ENCODE measurements at places on chromosomes 11 and 22.

DNA sequence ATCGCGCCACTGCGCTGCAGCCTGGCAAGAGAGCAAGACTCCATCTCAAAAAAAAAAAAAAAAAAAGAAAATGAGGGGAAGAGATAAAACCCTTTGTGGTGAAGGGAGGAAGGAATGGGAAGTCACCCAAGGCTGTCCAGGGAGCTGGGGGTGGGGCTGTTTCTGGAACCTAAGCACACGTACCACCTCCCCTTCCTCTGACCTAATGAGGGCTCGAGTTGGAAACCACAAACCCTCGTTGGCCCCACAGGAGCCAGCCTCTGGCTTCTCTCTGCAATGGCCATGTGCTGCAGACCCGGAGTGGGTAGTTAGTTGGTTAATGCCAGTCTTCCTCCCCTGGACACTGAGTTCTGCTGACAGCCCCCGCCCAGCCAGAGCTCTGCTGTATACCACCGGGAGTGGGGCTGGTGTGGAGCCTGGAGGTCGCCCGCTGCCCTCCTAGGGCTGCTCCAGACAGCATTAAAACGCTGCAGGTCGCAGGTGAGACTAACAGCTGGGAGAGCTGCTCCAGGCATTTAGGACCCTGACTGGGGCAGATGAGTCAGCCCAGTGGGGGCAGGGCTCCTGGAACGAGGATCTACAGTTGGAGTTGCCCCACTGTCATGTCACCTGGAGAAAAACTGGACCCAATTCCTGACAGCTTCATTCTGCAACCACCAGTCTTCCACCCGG lies at the start of gene LGALS12:
Gene LGALS12, plus strand, starts transcription at position 228 of the 672 bp plus-strand sequence. Its CDS starts 375 bp downstream, at position 603.
- no peak for DNase-seq

DNA sequence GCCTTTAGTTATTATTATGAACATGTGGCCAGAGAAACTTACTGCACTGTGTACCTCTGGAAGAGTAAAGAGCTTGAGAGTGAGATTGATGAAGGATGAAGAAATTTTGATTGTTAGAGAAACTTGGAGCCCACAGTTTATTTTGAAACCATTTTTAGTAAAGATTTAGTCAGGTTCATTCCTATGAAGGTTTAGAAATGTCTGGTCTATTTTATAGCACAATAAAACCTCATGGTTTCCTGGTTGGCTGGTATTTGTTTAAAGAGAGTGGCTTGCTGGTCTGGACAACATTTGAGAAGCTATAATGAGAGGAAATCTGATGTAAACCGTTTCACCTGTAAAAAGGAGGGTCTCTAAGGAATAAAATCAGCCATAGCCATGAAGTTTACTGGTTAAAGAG lies 8.8 kb upstream of the PDE3B start:
- DNase-seq: no peak

DNA sequence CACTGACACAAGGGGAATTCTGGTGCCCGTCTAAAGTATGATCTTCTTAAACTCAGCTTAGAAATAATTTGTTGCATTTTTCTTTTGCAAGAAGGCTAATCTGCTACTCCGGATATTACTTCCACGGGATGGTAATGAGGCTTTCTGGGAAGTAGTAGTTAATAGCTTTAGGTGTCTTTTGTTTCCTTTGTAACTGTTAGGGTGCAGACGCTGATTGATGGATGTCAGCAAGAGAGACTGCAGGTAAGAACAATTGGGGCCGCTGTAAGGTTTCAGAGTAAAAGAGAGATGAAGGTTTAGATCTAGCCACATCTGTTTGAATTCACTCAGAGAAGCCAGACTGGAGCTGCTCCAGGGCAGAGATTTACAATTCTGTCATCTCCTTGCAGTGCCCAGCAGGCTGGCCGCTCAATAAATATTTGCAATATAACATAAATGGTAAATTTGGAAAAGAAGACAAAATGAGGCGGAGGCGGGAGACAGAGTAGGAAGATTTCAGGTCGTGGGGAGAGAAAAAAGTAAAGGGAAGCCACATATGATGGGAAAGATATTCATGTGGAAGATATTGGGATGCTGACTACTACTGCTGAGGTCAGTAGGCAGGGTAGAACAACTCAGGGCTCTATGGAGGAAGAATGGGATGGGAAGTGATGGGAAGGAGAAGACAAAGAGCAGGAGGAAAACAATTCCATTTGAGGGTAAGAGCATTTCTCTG lies 320.5 kb downstream of the AASDHPPT start:
- no peak for DNase-seq

- DNase-seq: no peak
Observed at GRCh38 chr11:91220476-91221202, 997.8 kb upstream of the CHORDC1 start.

DNA sequence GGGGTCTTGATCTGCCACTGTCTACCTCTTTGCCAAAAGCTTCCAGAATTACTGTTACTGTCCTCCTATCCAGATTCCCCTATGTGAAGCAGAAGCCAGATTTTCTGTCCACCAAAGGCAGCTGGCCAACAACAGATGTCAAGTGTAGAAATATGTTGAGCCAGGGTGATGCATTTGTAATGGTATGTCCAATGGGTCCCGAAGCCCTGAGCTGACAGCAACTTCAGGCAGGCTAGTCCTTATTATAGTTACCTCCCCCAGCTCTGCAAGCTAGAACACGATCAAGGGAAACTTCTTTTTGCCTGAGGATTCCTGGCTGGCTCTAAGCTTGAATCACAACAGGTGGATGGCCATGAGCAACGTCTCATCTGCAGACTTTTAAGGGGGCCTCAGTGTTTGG lies 10.2 kb downstream of the PAMR1 start:
- no peak for DNase-seq

GRCh38 chr11:130215531-130216220 lies 56.1 kb downstream of the ST14 start:
- DNase-seq: no peak

DNA sequence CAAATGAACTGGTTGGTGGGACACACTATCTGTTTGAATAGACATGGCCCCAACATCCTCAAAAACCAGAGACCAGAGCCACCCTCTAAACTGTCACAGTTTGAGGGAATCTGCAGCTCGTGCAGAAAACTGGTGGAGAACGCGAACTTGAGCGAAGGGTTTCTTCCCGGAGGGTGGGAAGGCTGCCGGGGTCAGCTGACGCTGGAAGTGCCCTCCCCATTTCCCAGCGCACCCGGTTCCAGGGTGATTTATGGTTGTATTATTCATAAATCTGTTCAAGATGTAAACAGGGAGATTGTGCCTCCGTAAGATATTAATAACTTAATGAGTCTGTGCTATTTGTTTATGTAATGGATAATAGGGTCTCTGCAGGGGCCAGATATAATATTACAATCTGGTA lies 1396.7 kb downstream of the BRD1 start:
- DNase-seq: no peak

- DNase-seq: no peak
Observed at GRCh38 chr11:121961321-121961801, 154.7 kb downstream of the BLID start.

- peak; percentile 99 for DNase-seq
Observed at GRCh38 chr22:41832553-41833368, at the start of gene SREBF2. Gene SREBF2 (plus strand): TSS chr22:41833105. CDS start chr22:41833271, 166 bp downstream.

DNA sequence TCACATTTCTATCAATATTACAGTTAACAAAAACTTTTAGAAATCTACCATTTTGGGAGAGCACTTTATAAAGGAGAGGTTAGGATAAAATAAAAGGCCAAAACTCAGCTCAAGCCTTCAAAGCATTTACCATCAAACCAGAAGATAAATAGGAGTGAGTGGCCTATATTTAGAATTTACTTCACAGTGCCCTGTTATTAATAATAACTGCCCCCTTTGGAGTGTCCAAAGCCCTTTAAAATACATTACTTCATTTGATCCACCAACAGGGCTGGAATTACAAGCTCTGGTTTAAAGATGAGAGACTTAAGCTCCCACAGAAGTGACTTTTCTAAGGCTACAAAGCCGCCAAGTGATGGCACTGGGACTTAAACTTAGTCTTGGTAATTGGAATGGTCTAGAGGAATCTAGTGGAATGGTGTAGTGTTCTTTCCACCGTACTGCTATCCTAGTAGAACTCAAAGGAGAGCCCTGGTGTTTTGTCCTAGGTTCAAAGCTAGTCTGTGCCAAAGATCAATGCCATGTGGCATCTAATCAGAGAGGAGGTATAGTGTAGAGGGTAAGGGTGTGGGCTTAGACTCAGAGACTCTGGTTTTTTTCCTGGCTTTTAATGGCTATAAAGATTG lies 21.2 kb upstream of the MTMR3 start:
- DNase-seq: no peak

GRCh38 chr11:81286550-81286949 lies 1447.1 kb downstream of the FAM181B start:
- DNase-seq: no peak

DNA sequence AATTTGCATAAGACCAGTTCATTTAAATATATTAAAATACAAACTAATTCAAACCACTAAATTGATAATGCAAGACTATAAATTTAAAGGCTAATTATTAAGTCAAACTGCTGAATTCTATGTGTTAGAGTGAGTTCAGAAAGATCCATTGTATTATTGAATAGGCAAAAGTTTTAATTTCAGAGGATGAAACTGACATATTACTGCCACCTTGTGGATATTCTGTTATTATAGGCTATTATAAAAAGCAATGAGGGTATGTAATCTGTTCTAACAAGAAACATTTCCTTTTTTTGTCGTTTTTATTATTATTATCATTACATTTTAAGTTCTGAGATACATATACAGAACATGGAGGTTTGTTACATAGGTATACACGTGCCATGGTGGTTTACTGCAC lies 20.9 kb upstream of the NAALAD2 start:
- DNase-seq: no peak

DNA sequence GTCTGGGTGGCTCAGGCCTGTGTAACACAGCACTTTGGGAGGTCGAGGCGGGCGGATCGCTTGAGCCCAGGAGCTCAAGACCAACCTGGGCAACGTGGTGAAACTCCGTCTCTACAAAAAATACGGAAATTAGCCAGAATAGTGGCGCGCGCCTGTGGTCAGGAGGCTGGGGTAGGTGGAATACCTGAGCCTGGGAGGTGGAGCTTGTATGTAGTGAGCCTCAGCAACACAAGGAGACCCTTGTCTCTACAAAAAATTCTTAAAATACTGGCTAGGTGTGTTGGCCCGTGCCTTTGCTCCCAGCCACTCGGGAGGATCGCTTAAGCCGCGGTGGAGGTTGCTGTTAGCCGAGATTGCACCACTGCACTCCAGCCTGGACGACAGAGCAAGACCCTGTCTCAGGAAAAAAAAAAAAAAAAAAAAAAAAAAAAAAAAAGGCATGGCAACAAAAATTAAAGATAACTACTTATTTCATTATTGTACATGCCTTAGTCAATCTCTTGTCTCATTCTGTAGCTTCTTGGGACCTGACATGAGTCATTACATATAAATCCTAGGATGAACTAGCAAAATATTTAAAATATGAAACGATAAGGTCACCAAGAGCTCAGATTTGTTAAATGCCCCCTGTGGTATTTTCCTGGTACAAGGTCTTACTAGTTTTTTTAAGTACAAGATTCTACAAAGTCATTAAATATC lies 1.1 kb downstream of the TAF1D start:
- peak; percentile 41 for DNase-seq

- no peak for DNase-seq
Observed at GRCh38 chr11:34446386-34446785, 7.7 kb downstream of the CAT start.

GRCh38 chr11:118084247-118084646 lies 2.5 kb downstream of the SMIM35 start:
- no peak for DNase-seq

GRCh38 chr11:57203359-57203758 lies 21.6 kb downstream of the LRRC55 start:
- DNase-seq: no peak

- no peak for DNase-seq
Observed at GRCh38 chr11:70948855-70949531, 303.4 kb downstream of the SHANK2 start.

GRCh38 chr22:44132724-44133123 lies 48.0 kb upstream of the PARVG start:
- DNase-seq: no peak

GRCh38 chr11:77397631-77398030 lies 76.3 kb downstream of the PAK1 start:
- DNase-seq: no peak

DNA sequence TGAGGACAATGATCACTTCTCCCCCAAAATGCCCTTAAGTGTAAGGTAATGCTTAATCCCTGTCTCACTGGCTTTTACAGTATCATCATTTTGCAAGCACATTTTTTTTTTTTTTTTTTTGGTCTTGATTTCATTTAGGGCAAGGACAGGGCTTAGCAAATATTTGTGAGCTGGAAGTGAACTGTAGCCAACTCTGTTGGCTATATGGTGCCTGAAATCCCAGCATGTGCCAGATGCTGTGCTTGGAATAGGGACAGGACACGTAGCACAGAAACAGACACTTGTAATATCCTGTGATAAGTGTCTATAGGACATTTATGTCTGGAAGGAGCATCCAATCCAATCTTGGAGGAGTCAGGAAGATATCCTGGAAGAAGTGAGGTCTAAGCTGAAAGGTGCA lies 198.3 kb downstream of the NAV2 start:
- no peak for DNase-seq

- DNase-seq: no peak
Observed at GRCh38 chr22:47146391-47146790, 383.9 kb downstream of the TBC1D22A start.

GRCh38 chr22:35226958-35227647 lies 30.2 kb upstream of the HMGXB4 start:
- DNase-seq: no peak

DNA sequence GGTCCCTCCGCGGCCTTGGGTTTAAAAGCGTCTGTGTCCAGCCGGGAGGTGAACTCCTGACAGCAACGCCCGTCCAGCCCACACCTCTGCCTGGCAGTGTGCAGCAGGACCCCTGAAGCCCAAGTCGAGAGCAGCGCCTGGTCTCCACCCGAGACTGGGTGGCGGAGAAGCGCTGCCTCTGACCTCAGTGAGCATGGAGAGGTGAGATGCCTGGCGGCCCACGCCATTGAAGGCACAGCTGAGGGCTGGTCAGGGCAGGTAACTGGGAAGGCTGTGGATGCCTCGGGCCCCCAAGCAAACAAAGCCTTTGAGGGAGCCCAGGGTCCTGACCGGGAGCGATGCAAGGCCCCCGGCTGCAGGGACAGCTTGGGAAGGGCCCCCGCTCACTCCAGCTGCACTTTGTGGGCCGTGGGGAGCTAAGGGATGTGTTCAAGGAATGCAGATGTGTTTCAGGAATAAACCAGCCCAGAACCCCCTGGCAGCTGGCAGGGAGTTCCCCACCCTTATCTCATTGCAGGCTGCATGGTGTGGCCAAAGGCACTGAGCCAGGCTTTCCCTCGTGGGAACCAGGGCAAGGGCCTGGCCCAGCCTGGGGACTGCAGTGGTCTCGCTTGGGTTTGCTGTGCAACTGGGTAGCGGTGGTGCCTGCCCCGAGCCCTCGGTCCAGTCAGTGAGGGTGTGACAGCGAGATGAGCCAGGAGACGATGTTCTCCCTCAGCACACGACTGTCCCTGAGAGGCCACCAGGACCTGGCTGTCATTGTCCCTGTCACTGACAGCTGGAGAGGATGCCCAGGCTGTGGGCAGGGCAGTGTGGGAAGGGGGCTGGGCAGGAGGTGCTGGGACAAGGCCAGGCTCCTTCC lies 92.5 kb downstream of the WNT7B start:
- DNase-seq: no peak

- DNase-seq: no peak
Observed at GRCh38 chr11:76624500-76625379, 45.8 kb downstream of the LRRC32 start.

- DNase-seq: no peak
Observed at GRCh38 chr22:20536590-20537324, 29.3 kb downstream of the MED15 start.

GRCh38 chr11:12235553-12235946 lies 125.2 kb downstream of the MICAL2 start:
- DNase-seq: no peak

GRCh38 chr11:2834503-2835273 lies 50.9 kb downstream of the CDKN1C start:
- DNase-seq: no peak

Measured in stimulated activated CD4-positive, alpha-beta T cell treated with anti-CD3 and anti-CD28 coated beads, Interleukin-12 subunit alpha, Interleukin-12 subunit beta, amount 100 ng/mL, for 48 hours (primary cell).